ENCODE measurements at places on chromosomes 11 and 22. TPM values are rescaled to one million over a fixed set of nuclear protein-coding genes. Genes with fewer than 3 reads are reported as not detected.

OR51M1 gene
- not detected for total RNA-seq

RAB3IL1 gene
- total RNA-seq: 1.9 TPM

TPBGL gene
- 0.07 TPM for total RNA-seq

BRMS1 gene
- total RNA-seq: 80.5 TPM

ACR gene
- total RNA-seq: 0.13 TPM

MRGPRX4 gene
- not detected for total RNA-seq

GRK3 gene
- 1.3 TPM for total RNA-seq

POGLUT3 gene
- 29.6 TPM for total RNA-seq

SCYL1 gene
- total RNA-seq: 60.9 TPM

TRIOBP gene
- total RNA-seq: 115 TPM

ZNHIT2 gene
- 10.0 TPM for total RNA-seq

RCN1 gene
- 401 TPM for total RNA-seq
